HEK293T (cell line): ENCODE measurements at places on chromosomes 3 and 15.

DNA sequence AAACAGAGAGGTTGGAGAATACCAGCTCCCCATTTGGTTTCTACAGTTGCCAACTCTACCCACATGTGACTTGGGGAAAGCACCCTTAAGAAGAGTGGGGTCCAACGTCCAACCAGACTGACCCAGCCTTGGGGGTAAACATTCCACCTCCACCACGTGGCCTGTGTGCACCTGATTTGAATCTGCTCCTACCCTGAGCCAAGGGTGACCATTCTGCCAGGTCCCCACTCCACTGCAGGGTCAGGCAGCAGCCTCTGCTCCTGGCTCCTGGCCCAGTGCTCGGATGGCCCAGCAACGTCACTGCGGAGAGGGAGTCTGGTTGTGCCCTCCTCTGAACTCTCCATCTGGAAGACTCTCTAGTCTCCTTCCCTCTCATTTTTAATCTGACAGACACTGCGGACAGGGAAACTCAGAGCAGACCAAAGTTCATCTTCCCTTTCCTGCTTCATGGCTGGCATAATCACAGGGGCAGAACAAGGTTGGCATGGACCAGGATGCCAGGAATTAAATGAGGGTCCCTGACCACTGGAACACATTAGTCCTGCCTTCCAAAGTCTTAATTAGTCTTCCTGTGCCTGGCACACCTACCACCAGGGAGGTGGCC is 29.4 kb downstream of the FHIT start:
- DNase-seq, result no peak

DNA sequence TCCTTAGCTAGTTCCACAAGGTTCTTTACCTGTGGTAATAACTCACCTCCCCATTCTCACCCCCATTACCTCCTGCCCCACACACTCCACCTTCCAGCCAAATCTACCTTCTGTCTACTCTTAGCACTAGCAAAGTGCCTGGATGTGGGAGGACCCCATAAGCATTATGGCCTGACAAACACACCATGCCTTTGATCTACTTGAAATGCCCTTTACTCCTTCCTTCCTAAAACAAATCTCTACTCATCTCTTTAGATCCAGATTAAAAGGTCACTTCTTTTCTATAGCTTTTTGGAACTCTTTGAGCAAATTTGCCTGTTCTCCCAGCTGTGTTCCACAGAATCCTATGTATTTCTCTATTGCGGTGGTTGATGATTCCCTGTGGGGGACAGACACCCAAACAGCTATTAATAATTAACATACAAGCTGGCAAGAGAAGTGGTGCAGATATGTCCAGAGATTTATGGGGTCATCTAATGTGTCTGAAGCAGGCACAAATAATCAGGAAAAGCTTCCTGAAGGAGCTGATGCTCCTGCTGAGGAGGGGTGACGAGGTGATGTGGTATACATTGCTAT is 34.0 kb downstream of the DGKG start:
- no peak for DNase-seq

- DNase-seq, result no peak
Measured at GRCh38 chr3:3110299-3110630, at the start of gene IL5RA. Gene IL5RA (minus strand): TSS chr3:3110374. CDS start chr3:3104984, 5,390 bp downstream.

GRCh38 chr3:183394150-183394549 is 34.3 kb downstream of the MCF2L2 start:
- no peak for DNase-seq

GRCh38 chr3:46960081-46960701 is 16.4 kb downstream of the CCDC12 start:
- no peak for DNase-seq

DNA sequence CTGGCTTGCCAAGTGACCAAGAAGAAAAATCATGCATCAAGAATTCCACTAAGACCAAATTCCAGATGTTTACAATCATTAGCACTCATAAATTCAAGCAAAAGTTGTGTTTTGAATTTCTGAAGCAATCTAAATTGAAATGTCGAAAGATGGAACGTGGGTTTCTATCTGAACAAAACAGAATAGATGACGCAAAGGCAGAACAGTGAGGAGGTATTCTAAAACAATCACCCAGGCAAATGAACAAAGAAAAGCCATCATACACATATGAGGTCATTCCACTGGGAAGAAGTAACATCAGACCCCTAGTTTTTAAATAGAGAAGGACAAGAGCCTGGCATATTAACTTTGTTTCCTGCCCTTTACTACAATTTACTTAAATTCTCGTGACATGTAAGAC is 58.0 kb downstream of the MCF2L2 start:
- DNase-seq, result no peak

DNA sequence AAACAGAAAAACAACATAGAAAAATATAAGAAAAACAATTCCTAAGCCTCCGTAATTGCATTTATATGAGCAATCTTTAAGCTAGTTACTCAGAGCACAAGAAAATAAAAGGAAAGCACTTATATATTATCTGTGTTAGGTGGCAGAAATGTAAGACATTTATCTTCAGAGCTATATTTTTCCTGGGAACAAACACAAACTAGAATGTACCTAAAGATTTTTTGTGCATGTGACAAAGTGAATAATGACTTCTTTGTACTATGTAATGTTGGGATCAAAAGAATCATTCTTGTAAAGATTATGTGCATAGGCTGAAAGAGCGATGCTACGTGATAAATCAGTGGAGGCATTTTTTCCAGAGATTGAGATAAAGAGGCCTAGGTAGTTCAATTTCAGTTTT is 111.3 kb upstream of the GMNC start:
- no peak for DNase-seq

GRCh38 chr3:24434651-24435050 is 60.0 kb downstream of the THRB start:
- DNase-seq, result no peak

DNA sequence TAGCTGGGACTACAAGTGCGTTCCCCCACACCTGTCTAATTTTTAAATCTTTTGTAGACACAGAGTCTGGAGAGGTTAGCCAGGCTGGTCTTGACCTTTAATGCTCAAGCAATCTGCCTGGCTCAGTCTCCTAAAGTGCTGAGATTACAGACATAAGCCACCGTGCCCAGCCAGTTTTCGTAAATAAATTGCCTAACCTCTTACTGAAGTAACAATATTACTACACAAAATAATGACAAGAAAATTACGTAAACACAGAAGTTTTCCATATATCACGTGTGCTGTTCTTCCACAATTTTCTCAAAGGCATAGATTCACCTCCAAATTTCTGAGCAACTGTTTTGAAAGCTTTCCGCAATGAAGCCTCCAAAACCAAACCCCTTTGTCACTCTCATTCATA is 58.1 kb upstream of the PROK2 start:
- no peak for DNase-seq

GRCh38 chr15:65311760-65312159 is 7.3 kb downstream of the RNU5B-1 start:
- DNase-seq, result peak; percentile 5

DNA sequence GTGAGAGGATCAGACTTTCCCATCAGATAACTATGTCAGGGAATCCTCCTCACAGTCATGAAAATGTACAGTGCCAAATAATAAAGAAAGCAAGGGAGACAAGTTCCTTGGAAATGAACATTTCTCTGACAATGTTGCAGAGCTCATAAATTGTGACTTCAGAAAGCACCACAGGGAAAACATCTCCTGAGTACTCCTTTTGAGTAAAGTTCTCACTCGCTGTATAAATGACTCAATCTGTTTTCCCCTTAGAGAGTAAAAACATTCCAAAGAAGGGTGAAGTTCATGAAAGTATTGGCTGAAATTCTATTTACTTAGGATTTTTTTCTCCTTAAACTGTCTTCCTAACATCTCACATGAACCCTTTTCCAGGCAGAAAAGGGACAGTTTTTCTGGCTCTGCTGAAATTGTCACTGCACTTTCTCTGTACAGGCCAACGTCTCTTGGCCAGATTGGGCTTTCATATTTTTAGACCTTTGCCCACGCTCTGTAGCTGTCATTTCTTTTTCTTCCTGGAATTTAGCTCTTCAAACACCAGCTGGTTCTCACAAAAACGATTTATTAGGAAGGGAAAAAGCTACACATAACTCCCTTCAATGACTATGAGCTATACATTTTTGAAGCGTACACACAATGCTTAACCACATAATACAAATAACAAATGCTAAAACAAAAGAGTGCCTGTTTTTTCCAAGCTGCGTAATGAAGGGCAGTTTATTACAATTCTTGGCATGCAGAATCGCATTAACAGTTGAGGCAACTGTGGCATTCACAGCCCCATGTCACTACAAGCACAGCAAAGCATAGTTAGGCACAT is 216.1 kb downstream of the ATP8B4 start:
- no peak for DNase-seq

GRCh38 chr3:11143476-11143875 is 10.8 kb upstream of the HRH1 start:
- no peak for DNase-seq

DNA sequence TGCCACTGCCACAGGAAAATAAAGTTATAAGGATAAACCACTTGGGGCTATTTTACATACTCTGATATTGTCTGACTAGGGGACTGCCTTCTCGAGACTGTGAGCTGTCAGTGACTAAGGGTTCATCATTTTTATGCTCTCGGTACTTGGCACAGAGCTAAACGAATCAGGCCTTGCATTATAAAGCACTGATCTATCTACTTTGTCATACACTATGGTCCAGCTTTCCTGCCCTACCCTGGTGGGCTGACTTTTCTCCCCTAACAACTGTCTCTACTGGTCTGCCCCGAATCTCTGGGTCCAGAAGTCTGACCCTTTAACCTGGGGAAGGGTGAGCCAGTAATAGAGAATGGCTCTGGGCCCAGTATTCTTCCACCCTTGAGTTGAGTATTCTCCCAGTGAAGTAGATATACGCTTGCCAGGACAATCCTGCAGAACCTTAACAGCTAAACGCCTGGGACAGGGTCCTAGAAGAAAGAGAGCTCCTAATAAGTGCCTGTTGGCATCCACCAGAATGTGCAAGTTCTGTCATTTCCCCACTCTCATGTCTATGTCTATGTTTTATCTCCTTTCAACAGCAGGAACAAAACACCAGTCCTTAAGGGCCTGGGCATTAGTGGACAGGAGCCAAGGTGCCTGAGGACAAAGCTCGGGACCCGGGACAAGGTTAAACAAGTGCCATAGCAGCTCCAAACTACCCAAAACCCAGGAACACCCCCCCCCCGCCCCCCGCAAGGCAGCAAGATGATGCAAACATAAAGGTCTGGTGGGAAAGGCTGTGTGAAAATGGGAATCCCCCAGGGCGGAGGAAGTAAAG is 1.2 kb downstream of the LARP6 start:
- DNase-seq, result no peak

GRCh38 chr3:34582055-34582454 is 783.6 kb downstream of the PDCD6IP start:
- DNase-seq, result no peak

- no peak for DNase-seq
Measured at GRCh38 chr15:59345326-59345725, 27.3 kb downstream of the MYO1E start.

DNA sequence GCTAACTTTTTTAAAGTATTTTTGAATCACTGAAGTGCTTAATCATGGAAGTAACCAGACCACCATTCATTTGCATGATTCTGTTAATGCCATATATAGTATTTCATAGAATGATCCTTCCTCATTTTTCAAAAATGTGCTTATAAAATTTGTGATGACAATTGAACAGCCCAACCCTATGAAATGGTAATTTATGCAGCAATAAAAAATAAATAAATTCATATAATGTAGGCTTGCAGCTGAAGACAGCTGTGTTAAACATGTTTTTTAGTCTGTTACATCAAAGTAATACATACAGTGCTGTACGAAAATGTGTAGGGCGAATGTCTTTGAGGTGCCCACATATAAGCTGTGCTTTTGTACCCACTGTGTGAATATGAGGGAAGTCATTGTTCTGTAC is 131.7 kb downstream of the FILIP1L start:
- no peak for DNase-seq

DNA sequence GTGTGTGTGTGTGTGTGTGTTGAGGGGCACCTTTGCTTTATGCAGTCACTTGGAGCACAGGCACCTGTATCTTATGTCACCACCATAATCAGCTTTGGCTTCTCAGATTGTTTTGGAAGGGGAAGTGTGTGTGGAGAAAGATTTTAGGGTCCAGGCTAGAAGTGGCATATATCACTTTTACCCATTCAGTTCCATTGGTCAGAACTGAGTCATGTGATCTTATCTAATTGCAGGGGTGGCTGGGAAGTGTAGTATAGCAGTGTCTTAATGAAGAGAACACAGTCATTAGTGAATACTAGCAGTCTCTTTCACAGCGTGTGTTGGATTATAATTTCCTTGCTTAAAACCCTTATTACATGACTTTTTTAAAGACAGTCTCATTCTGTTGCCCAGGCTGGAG is 20.6 kb downstream of the NCK1 start:
- DNase-seq, result no peak

- no peak for DNase-seq
Measured at GRCh38 chr3:66537735-66538134, 36.9 kb upstream of the LRIG1 start.

DNA sequence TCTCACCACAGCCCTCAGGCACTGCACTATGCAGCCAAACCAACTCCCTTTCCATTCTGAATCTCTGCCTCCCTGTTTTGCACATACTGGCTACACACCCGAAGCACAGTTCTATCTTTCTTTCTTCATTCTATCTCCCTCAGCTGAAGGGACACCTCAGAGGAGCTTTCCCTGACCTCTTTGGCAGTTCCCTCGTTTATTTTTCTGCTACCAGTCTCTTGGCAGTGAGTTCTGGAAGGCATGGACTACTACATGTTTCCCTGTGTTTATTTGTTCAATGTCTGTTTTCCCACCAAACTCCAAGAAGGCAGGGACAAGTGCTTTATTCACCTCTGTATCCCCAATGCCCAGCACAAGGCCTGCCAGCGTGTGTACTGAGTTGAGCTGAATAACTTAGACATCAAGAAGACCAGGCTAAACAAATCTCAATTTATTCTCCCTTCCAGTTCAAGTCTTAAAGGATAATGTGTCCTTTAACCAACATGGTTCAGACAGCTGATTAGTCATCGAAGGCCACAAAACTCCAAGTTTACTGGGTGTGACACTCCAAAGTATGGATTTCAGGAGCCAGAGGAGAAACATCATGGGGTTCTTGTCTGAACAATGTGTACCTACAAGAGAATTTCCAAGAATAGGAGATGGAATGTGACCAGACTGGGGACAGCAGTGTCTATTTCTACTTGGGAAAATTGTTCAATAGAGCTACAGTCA is 260.1 kb upstream of the CTNNB1 start:
- no peak for DNase-seq

DNA sequence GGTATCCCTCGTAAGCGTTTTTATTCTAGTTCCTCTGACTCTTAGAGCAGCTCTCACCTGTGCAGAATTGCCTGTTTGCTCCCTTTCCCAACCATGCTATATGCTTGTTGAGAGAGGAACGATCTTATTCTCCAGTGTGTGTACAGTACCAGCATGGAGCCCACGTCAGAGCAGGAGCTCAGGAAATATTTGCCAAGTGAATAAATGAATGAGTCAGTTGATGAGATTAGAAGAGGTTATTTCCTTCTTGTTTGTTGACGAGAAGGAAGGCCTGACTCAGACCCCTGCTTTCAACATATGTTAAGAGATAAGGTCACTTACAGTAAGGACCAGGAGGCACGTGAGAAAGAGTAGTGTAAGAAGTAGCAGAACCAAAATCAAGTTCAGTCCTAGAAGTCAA is 106.3 kb upstream of the ABHD17C start:
- no peak for DNase-seq
